ENCODE measurements at places on chromosomes 6 and 20. TPM values are rescaled to one million over a fixed set of nuclear protein-coding genes. Genes with fewer than 3 reads are reported as not detected.

Gene BPIFB1
- total RNA-seq, result not detected

Gene TOX2
- 1.2 TPM for total RNA-seq

Gene ESR1
- total RNA-seq, result 6.3 TPM

Gene PNPLA1
- 0.32 TPM for total RNA-seq

Gene GFOD1
- total RNA-seq, result 25.9 TPM

Gene GJA10
- not detected for total RNA-seq

Measured in mesenteric fat pad (tissue), 1 donor.